ENCODE measurements at places on chromosomes 6 and 20.

GRCh38 chr6:161618831-161619454, 345.1 kb upstream of the AGPAT4 start:
- peak; percentile 3 for DNase-seq

DNA sequence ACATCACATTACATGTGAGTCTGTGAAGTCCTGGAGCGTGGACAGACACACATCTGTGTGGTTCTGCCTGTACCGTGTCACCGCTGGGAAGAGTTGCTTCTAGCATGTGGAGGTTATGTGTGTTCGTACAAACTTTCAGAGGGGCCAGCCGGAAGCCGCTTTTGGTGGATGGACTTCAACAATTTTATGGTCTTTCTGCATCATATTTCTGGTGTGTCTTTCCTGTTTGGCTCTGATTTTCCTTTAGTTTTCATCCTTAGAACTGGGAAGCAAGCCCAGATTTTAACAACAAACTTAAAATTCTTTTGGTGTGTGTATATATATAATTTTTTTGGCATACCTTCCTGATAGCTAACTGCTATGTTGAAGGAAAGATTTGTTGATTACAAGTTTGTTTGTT, 71.2 kb downstream of the TIAM2 start:
- DNase-seq = no peak

- DNase-seq = no peak
These were observed 13.6 kb downstream of the PKIG start for GRCh38 chr20:44596010-44596409.

DNA sequence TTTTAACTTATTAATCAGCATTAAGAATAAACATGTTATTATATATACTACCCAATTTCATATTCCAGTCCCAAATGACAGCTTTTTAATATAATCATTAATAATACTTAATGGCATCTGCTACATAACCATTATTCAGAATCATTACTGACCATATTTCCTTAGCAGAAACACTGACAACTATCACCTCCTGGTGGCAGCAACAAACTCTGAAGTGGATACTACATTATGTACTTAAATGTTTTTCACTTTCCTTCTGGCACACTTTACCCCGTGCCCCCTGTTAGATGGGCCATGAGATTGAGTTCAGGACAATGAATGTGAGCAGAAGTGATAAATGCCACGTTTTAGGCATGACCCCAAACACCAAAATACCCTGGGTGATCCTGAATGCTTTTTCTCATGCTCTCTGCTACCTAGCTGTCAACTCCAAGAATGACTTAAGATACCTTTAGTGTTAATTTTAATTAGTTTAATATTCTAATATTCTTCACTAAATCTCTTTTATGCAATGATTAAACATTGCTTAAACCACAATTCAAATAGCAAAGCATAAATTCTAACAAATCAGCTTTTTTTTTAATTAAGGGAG, 77.1 kb downstream of the LMBRD1 start:
- DNase-seq = peak; percentile 41

DNA sequence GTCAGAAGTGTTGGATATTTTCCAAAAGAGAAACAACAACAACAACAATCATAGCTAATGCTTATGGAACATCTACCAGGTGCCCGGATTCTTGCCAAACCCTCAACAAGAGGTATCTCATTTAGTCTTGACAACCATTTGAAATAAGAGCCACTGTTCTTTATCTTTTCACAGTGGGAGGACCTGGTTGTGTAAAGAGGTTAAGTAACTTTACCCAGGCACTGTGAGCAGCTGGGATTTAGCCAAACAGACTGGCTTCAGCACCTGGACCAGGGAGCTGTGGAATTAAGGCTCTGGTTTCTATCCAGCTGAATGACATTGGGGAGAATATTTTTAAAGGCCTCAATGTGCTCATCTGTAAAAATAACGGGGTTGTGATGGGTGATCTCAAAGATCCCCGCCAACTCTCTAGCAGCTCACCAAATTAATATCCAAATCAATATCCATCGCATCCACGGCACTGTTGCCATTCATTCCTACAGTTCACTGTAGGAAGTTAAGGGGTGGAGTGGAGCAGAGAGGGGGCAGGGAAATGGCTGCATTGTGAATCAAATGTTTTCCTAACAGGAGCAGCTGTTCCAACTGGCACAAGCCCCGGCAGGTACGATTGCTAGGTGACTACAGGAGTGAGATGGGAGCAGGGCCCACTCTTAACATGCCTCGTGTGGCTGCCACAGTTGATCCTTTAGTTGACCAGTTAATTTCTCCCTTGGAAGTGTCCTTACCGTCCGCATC, 61.8 kb downstream of the GCNT2 start:
- DNase-seq = no peak

- no peak for DNase-seq
These were observed 757 bp downstream of the RAET1E start for GRCh38 chr6:149897015-149897697.

DNA sequence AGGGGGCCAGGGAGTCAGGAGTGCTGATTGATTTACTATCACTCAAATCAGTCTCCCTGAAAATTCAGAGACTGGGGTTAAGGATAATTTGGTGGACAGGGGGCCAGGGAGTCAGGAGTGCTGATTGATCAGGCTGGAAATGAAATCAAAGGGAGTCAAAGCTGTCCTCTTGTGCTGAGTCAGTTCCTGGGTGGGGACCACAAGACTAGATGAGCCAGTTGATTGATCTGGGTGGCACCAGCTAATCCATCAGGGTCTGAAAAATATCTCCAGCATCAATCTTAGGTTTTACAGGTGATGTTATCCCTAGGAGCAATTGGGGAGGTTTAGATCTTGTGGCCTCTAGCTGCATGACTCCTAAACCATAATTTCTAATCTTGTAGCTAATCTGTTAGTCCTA, 6.1 kb upstream of the AFG1L start:
- DNase-seq = no peak

- DNase-seq = peak; percentile 44
These were observed 15.5 kb downstream of the COL9A3 start for GRCh38 chr20:62832212-62832922.

DNA sequence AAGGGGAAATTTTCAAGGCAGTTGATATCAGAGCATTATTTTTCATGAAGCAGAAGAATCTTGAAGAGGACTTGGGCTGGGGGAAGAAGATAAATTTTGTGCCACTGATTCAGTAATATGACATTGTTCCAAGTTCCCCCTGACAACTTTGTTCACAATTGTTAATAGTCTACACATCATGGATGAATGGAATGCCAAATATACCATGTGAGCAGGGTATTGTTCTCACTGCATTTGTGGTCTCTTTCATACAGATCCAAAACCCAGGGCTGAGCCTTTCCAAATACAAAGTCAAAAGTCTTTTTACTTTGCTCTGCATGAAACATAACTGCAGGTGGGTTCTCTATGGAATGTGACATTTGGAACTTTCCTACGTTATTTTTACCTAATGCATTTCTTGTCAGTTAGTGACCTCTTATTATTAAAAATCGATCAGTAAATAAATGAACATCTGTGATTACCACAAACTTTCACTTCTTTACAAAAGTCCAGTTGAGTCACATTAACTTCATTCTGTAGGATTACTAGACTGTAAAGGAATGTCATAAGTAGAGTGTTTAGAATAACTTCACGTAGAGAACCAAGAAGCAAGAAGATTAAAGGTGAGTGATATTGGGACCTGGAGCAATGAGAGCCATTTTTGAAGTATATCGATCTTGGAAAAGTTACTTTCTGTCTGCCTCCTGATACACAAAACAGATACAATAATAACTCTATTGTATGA, 100.9 kb downstream of the RCAN2 start:
- DNase-seq = no peak

DNA sequence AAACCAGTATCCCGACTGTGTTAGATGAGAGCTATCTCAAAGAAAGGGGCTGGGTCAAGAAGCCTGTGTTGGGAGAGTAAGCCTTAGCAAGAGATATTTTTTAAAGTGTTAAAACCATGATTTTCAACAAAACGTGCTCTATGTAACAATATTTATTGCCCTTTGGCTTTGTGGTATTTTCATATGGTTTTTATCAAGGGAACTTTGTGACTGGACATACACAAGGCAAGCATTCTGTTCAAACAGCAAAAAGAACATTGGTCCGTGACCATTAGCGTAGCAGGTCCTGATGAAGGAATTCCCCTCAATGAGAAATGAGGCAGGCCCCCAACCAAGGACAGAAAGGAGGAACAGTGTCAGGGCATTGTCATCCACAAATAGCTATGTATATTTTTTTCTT, 222.6 kb downstream of the MYLK4 start:
- no peak for DNase-seq

DNA sequence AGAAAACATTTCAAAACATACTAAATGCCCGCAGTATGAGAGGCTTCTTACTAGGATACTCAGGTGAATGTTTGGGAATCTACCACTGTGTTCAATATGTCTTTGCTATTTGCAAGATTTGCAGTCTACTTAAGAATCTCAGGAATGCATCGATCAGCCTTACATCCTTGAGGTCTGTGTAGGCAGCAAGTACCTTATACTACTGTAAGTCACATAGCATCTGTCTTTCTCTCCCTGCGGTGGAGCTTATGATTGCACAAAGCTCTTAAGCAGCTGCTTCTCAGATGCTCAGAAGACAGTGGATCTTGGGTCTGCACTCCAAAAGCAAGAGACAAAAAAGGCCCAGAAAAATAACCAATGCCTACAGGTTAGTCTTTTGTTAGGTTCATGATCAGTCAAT, 21.4 kb downstream of the PCSK2 start:
- DNase-seq = no peak

- peak; percentile 55 for DNase-seq
These were observed 1.2 kb upstream of the TP53RK start for GRCh38 chr20:46690219-46691106.

- no peak for DNase-seq
These were observed 101.0 kb upstream of the MTHFD1L start for GRCh38 chr6:150764334-150765066.

DNA sequence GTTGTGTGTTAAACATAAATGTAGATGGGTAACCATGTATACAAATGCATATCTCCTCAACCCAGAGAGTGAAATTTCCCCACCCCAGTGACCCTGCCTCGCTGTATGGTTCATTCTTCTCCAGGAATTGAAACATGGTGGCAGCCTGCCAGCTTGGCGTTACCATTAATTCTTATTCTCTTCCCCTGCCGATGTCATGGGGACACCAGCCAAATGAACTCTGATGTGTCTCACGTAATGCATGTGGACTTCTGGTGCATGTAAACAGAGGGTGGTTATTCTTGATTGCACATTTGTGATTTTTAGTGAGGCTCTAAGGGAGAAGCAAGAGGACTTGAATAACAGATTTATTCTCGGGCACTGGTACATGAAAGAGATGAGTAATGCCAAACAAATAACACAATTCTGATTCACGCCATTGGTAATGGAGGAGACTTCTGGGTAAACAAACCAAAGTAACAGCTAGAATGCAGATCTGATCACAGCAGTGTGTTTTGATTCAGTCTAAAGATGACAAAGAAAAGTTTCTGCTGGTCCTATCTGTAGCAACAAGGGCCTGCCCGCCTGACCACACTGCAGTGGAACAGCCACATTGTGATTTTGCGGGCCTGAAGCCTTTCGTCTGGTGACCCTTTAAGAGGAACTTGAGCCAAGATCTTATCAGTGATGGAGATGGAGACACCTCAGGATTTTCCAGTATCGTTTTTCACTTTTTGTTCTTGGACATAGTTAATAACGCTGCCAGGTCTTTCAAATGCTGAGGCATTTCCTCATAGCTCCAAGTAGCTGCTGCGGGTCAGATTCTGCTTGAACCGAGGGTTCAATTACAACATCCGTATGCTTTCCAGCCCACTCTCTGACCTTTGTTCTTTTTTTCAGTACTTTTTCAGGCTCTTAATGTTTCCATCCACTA, 171.8 kb upstream of the AKAP12 start:
- DNase-seq = no peak

DNA sequence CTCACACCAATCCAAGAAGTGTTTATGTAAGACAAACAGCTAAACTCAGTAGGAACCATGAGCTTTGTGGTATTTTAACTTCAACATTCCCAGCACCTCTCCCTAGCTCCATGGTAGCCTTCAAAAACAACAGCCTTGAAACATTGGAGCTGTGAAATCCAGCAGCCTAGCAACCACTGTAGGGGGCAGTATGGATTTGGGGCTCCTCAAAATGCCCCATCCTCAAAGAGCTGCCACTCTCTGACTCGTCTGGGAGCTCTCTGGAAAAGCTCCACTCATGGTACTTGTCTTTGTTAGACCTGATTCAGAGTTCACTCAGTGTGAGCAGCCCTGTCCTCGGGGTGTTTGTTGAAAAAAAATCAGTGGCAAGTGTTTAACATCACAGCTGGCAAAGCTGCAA, 82.9 kb downstream of the KIF6 start:
- DNase-seq = no peak

Data from erythroblast (primary cell).